ENCODE measurements at places on chromosomes 5 and 9.

DNA sequence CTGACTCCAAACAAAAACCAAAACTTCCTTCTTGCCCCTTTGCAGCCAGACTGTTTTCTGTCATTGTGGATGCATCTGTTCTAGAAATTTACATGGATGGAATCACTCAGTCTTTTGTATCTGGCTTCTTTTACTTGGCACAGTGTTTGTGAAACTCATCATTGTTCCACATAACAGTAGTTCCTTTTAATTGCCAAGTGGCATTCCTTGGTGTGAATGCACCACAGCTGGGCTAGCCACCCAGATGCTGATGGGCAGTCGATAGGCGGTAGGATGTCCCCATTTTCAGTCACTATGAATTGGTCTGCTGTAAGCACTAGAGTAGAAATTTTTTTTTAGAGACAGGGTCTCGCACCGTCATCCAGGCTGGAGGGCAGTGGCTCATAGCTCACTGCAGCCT lies 6.3 kb upstream of the CLPTM1L start:
- no peak for DNase-seq

DNA sequence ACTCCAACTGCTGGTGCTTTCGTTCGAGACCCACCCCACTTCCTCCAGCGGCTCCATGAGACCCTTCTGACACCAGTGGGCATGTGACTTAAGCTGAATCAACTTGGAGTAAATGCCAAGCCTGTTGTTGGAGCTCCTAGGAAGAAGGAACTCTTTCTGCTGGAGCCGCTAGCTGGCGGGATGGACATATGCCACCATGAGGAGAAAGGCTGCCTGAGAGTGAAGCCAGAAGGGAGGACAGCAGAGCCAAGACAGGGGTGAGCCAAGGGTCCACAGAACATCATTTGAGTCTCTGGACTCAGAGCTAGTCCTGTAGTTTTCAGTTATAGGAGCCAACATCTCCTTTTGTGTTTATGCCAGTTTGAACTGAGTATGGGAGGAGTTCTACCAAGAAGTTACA lies 35.9 kb downstream of the ANXA6 start:
- no peak for DNase-seq

DNA sequence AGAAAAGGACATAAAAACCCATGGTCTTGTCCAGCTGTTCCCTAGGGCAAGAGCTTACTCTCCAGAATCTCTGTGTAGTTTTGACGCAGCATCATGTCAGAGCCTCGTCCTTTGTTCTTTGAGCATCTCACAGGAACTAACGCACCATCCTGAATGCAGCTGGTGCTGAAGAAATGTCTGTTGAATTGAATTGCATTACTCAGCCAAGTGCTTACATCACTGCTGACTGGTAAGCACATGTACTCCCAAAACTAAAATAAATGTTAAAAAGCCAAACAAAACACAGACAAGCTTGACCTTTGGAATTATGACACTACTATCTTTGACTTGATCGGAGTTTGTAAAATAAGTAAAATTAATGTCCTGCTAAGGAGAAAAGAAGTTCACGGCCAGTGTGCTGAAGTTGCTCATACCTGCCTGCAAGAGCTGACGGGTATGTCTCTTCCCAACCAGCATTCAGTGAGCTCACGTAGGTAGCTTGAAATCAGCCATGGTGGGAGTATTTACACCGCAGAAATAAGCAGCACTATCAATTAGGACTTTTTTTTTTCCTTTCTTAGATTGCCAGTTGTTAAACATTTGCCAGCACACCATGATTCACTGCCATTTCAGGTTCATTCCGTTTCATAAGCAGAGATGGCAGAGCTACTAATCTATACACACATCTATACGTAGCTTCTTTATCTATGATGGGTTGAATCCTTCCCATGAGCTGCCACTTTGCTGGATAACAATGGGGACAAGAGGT lies 310.6 kb upstream of the MSX2 start:
- no peak for DNase-seq

DNA sequence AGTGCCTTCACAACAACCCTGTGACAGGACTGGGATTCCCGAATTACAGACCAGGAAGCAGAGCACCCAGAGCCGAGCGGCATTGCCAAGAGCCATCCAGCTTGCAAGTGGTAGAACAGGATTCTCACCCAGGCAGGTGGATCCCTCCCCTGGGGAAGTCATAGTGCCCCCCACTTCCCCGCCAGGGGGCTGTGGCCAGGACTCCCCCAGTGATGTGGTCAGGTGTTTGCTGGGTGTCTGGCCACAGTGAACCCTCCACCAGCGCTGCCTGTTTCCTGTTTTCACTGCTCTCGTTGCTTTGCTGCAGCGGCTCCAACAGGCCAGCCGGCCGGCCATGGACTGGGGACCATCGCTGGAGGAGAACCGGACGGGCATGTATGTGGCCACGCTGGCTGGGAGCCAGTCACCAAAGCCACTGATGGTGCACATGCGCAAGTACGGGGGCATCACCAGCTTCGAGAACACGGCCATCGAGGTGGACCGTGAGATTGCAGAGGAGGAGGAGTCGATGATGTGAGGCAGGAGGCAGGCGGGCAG lies 19.3 kb downstream of the SLC6A7 start:
- no peak for DNase-seq

DNA sequence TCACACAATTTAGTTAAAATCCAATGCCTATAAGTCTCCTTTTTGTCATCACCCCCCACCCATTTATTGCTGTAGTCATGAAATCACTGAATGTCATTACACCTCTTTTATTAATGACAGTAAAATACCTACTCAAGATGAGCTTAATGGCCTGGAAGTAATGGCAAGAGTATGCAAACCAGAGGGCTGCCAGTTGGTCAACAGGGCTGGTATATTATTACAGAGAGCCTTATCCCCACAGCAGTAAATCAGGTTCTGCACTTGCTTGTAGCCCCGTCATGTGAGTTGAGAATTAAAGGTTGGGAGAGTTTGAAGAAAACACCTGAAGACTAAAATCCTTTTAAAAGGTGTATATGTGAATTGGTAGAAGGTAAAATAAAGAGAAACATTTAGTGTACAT lies 372.4 kb downstream of the MAT2B start:
- no peak for DNase-seq

- DNase-seq, result no peak
These were observed 414.3 kb upstream of the PAPPA start for GRCh38 chr9:115739096-115739875.

- no peak for DNase-seq
These were observed 26.2 kb upstream of the ERGIC1 start for GRCh38 chr5:172807766-172808311.

DNA sequence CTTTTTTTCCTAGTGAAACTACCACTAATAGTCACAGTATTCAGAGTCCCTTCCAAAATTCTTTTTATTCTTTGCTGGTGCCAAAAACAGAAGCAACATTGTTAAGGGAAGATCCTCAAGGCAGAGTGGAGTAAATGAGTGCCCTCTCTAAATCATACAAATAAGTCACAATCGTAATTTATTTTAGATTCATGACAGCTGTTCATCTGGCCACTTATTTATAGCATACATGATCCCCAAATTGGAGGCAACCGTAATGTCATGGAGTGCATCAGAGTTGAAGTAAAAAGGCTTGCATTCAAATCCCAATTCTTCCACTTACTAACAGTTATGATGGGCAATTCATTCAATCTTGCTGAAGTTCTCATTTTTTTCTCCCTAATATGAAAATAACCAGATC lies 33.4 kb downstream of the POLK start:
- DNase-seq, result no peak

DNA sequence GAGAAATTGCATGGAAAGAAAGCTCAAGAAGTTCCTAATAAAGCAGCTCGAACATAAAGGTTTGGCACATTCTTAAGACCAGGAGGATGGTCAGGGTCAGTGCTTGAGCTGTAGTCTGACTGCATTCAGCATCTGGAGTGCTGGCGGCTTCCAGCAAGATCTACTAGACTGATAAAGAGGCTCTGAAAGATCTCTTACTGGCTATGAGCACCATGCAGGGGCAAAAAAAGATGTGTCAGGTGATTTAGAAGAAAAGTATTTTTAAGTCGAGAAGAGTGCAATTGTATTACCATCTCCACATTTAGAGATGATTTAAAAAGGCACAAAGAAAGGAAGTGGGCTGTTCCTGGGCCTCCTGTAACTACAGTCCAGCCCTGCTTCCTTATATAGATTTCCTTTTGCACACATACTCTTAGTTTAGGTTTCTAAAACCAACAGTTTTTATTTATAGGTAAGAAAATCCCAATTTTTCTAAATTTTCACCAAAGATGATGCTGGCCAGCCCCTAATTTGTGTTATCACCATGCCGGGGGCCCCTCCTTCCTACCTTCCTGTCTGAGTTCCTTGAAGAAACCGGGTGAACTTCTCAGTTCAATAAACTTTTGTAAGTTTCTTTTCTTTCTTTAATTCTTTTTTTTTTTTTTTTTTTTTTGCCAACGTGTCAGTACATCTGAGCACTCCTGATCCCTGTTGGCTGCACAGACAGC lies 65.9 kb upstream of the PLPP1 start:
- no peak for DNase-seq

- DNase-seq, result no peak
These were observed 31.3 kb upstream of the IFNE start for GRCh38 chr9:21513431-21513830.

GRCh38 chr5:96651948-96652753 lies 10.0 kb upstream of the CAST start:
- no peak for DNase-seq

DNA sequence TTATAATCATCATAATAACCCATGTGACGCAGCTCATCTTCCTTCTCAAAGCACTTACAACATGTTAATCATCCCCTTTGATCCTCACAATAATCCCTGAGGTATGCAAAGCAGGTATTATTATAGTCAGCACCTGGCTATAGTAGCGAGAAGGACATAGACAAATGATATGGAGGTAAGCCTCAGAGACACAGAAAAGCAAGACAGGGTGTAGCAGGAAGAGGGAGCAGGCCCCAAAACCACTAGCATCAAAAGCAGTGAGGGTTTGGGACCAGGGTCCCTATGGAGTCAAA lies 139.2 kb upstream of the SLC30A5 start:
- no peak for DNase-seq

DNA sequence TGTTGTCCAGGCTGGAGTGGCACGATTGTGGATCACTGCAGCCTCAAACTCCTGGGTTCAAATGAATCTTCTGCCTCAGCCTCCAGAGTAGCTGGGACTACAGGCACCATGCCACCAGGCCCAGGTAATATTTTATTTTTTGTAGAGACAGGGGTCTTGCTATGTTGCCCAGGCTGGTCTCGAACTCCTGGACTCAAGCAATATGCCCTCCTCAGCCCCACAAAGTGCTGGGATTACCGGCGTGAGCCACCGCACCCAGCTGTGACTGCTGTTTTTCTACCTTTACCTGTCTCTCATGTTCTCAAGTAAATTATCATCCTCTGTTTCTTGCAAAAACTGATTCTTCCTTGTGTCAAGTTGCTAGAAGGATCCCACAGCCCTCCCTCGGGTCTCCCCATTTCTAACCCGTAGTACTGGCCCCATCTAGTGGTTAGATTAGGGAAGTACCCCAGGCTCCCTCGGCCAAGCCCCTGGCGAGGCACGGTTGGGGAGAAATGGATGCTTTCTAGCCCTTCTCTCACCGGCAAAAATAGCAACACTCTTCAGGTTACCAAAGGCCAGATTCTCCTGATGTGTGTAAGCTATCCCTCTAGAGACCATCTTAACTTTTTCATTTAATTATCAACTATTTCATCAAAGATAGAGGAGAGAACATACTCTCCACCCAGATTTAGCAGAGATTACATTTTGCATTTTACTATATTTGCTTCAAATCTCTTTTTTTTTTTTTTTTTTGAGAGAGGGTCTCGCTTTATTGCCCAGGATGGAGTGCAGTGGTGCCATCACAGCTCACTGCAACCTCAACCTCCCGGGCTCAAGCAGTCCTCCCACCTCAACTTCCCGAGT lies 19.2 kb upstream of the TOR1B start:
- peak; percentile 37 for DNase-seq

- DNase-seq, result no peak
These were observed 129.7 kb upstream of the PCA3 start for GRCh38 chr9:76634356-76635054.

DNA sequence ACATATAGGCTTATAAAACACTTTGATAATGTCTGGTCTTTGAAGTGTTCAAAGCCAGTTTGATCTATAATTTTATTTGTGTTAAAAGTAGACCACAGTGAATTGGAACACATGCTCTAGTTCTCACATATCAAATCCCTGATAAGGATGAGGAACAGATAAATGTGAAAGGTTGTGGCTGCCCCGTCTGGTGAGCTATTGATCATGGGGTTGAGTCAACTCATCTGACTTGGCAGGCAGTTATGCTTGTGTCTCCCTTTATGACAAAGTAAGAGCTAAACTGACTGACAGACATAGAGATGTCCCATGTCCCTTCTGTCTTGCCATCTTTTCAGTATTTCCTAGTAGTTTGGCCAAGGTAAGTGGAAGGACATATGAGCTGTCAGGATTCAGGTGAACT lies 2.9 kb upstream of the ERMP1 start:
- DNase-seq, result no peak

GRCh38 chr5:95069948-95070347 lies 214.9 kb downstream of the MCTP1 start:
- no peak for DNase-seq

GRCh38 chr5:95836544-95836943 lies 14.0 kb upstream of the GLRX start:
- no peak for DNase-seq

DNA sequence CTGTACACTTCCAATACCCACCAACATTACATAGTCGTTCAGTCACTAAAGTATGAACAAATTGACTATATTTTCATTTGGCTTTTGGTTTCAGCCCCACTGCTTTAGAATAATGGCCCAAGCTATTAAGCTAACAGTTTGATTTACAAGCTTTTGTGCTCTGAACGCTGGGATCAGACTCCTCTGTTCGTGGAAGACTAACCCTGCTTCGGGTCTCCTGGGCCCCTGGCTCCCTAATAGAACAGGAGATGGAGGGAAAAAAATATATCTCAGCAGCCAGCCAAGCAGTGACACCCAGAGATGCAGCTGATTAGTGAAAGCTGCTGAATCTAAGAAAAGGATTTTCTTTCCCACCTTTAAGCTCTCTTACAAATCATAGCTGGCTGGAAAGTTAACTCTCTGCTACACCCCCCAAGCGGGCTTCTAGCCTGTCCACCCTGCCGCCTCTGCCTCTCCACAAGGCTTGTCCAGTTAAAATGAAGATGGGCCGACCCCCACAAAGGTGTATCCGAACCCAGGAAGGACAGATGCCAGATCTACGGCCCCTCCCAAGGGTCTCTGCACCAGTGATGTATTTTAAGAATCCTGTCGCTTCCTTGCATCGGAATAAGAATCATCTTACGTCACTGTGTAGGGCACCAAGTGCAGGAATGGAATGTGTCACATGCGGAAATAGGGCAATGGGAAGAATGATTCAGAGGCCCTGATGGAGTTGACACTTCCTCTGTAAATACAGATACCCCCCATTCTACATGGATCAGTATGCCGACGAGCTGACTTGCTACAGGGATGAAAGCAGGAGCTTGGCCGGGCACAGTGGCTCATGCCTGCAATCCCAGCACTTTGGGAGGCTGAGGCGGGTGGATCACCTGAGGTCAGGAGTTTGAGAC lies 33.4 kb upstream of the BARHL1 start:
- peak; percentile 25 for DNase-seq

GRCh38 chr9:90290716-90291485 lies 351.7 kb downstream of the DIRAS2 start:
- no peak for DNase-seq

- DNase-seq, result peak; percentile 78
These were observed 125.1 kb downstream of the C9orf50 start for GRCh38 chr9:129495620-129496472.

GRCh38 chr5:118052503-118052902 lies 935.8 kb downstream of the DTWD2 start:
- DNase-seq, result no peak

All from NCI-H2227 treated with DMSO at 0.1 percent for 48 hours (cell line).